ENCODE measurements at places on chromosomes 2 and 18. TPM values are rescaled to one million over a fixed set of nuclear protein-coding genes. Genes with fewer than 3 reads are reported as not detected.

- no peak for DNase-seq
Observed at GRCh38 chr18:63095768-63096167, 223.8 kb downstream of the BCL2 start.

DNA sequence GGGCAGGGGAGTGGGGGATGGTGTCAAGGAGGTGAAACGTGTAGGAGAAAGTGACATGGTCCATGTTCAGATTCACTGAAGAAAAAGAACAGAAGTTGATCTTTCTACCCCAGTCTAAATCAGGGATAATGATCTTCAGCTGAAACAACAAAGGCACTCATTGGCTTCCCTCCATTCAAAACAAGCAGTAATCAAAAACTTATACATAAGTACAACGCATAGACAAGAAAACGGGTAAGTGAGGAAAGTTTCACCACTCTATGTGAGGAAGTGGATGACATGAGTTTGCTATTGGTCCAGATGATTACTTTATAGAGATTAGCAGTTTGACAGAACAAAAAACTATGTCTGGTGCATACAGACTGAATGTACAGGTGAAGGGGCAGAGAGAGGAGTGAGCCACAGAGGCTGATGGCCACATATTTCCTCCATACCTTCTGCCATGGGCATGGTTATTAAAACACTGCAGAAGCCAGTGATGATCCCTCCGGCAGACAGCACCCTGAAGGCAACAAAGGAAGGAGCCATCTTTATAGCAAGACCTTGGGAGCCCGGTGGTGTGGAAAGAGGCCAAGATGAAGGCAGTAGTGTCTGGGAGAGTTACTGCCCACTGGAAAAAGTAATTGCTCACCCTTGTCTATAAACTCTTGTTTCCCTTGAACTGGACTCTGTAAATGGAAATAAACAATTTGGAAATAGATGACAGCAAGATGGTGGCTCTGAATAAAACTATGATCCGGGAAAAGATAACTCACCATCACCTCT lies 57.7 kb downstream of the SLC25A12 start:
- DNase-seq = no peak

- DNase-seq = no peak
Observed at GRCh38 chr2:50650403-50650810, 381.5 kb downstream of the NRXN1 start.

DNA sequence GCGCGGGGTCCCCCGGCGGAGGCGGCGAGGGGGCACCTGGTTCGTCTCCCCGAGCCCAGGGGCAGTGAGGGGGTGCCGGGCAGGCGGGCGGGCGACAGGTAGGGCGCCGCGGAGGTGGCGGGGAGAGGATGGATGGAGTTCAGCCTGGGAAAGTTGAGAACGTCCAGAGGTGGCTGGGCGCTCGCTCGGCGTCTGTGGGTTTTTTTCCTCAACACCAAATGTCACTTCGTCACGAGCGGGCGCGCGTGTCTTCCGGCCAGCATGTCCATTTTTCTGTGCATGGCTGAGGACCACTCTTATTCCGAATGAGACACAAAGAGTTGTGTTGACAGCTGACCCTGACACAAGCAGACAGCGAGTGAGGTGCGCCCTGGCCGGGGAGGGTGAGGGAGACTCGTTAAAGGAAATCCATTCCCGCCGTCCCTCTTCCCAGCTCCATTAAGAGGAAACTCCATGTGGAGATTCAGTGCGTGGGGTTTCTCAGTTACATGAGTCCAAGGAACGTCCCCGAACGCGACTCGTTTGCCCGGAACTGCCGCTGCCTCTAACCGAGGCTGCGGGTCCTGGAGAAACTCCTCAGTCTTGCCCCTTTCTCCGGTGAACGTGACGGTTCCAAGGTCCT lies 859 bp downstream of the GREB1L start:
- DNase-seq = no peak

GRCh38 chr2:16272038-16272788 lies 331.9 kb downstream of the MYCN start:
- no peak for DNase-seq

POTEC gene
- not detected for total RNA-seq

ABHD1 gene
- not detected for total RNA-seq

KYNU gene
- 0.64 TPM for total RNA-seq

PAX8 gene
- 1.9 TPM for total RNA-seq
